Osteocyte (in vitro differentiated cells): ENCODE measurements at places on chromosomes 5 and 9. TPM values are rescaled to one million over a fixed set of nuclear protein-coding genes. Genes with fewer than 3 reads are reported as not detected.

GRCh38 chr5:78760366-78760765, 111.8 kb upstream of the LHFPL2 start:
- H3K4me1 ChIP-seq: peaks cover 33% of the 10 kb centered on the region
- H3K27ac ChIP-seq: no peak overlapping the region
- H3K36me3 ChIP-seq: no peaks in the 10 kb centered on the region
- H3K27me3 ChIP-seq: peaks cover 3% of the 10 kb centered on the region
- peak; percentile 15 for DNase-seq

GRCh38 chr5:40879163-40879942, 29.9 kb upstream of the C7 start:
- H3K4me1 ChIP-seq: no peaks in the 10 kb centered on the region
- H3K27me3 ChIP-seq: peaks cover 32% of the 10 kb centered on the region
- DNase-seq: no peak
- no peak overlapping the region for H3K4me3 ChIP-seq
- no peak overlapping the region for H3K27ac ChIP-seq

- no peak overlapping the region for H3K4me3 ChIP-seq
- no peak for DNase-seq
- H3K36me3 ChIP-seq: peaks cover 10% of the 10 kb centered on the region
- no peaks in the 10 kb centered on the region for H3K4me1 ChIP-seq
- H3K27ac ChIP-seq: no peak overlapping the region
Observed at GRCh38 chr9:85662573-85662972, 79.2 kb downstream of the AGTPBP1 start.

Gene PCDHGA5
- 0.13 and 0.16 TPM in 2 replicates for total RNA-seq

- H3K27me3 ChIP-seq: no peaks in the 10 kb centered on the region
- H3K27ac ChIP-seq: no peak overlapping the region
- DNase-seq: no peak
Observed at GRCh38 chr5:130541617-130542221, 623.3 kb downstream of the HINT1 start.

DNA sequence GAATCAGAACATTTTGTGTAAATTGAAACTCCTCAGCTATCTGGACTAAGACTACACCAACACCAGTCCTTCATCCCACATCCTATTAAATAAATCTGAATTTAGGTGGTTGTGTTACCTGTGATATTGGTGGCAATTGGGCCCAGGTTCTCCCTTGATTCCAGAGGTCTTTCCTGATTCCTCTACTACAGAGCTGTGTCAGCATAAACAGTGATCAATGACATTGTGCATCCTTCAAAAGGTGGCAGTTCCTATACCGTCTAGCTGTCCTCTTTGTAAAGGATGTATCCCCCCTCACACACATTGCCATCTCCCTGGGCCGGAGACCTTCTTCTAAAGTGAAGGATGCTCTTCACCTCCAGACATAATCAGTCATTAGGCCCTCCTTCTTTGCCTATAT, 239.2 kb downstream of the FAM114A2 start:
- no peaks in the 10 kb centered on the region for H3K27me3 ChIP-seq
- no peak overlapping the region for H3K27ac ChIP-seq
- peaks cover 23% of the 10 kb centered on the region for H3K36me3 ChIP-seq
- no peak for DNase-seq

Gene PCDHB5
- total RNA-seq: 6.4 and 7.5 TPM in 2 replicates

Gene GNG10
- 33.2 and 36.4 TPM in 2 replicates for total RNA-seq

DNA sequence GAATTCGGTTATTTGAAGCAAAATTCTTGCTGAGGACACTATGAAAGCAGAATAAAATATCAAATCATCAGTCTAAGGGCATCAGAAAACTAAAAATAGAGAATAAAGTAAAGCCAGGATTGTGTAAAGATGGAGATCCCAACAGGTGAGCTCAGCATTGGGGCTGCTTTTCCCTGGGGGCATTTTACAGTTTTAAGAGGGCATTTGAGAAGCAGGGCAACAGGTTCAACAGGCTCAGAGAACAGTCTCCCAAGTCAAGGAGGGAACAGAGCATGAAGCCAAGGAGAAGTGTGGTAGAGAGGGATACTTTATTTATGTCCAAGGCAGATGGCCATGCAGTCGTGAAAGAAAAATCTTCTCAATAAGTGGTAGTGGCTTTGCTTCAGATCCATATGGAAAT, 145.4 kb downstream of the SYK start:
- DNase-seq: no peak
- H3K27ac ChIP-seq: no peak overlapping the region
- H3K36me3 ChIP-seq: no peaks in the 10 kb centered on the region
- no peaks in the 10 kb centered on the region for H3K27me3 ChIP-seq

- H3K4me1 ChIP-seq: peaks cover 17% of the 10 kb centered on the region
- H3K27ac ChIP-seq: no peak overlapping the region
- H3K36me3 ChIP-seq: no peaks in the 10 kb centered on the region
- H3K27me3 ChIP-seq: peaks cover 7% of the 10 kb centered on the region
- no peak for DNase-seq
- H3K4me3 ChIP-seq: no peak overlapping the region
Observed at GRCh38 chr5:110909950-110910349, 161.6 kb upstream of the TSLP start.

DNA sequence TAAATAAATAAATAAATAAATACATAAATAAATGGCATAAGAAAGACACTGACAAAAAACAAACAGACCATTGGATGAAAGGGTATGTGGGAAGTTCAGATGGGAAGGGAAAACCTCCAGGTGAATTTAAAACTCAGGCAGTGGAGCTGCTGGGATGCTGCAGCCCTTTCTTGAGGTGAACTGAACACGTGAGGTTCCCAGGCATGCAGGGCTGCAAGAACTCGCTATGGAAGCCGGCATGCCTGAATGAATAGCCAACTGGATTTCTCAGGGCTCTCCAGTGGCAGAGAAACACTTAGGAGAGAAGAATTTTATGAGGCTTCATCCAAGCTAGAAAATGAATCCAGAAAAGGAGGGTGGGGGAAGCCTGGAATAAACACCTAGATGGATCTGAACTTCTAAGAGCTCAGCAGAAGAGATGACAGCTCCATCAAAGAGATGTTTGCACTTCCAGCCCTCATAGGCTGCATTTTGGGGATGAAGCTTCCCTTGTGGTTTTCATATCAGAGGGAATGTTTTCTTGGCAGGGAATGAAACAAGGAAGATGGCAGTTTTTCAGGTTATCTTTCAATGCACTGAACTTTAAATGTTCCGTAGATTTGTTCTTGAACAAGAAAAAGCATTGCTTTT, 224.2 kb upstream of the DAP start:
- H3K4me3 ChIP-seq: no peak overlapping the region
- peaks cover 27% of the 10 kb centered on the region for H3K27me3 ChIP-seq
- H3K4me1 ChIP-seq: peaks cover 2% of the 10 kb centered on the region
- no peak for DNase-seq
- no peaks in the 10 kb centered on the region for H3K36me3 ChIP-seq

- no peaks in the 10 kb centered on the region for H3K36me3 ChIP-seq
- H3K4me1 ChIP-seq: no peaks in the 10 kb centered on the region
- DNase-seq: peak; percentile 59
- H3K4me3 ChIP-seq: no peak overlapping the region
- no peak overlapping the region for H3K27ac ChIP-seq
Observed at GRCh38 chr5:585962-586628, 26.0 kb upstream of the CEP72 start.

DNA sequence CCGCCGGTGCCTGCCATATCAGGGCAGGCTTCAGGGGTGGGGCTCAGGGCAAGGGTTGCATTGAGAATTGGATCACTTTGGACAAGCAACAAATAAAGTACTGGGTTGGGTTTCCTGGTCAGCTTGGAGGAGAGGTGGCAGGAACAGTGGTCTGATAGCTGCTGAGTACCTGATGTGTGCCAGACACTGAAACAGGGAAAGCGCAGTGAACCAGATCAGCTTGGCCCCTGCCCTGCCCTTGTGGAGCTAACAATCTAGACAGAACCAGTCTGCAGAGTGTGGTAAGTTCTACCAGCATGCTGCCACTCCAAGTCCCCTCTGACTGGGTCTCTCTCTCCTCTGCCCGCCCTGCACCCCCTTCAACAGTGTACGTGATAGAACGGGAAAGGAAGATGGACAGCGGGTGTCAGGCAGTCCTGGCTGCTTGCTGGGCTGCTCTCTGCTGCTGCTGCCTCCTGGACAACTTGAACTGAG, 53.4 kb downstream of the CYSTM1 start:
- no peak overlapping the region for H3K4me3 ChIP-seq
- no peak overlapping the region for H3K27ac ChIP-seq
- H3K27me3 ChIP-seq: no peaks in the 10 kb centered on the region
- peaks cover 2% of the 10 kb centered on the region for H3K36me3 ChIP-seq

DNA sequence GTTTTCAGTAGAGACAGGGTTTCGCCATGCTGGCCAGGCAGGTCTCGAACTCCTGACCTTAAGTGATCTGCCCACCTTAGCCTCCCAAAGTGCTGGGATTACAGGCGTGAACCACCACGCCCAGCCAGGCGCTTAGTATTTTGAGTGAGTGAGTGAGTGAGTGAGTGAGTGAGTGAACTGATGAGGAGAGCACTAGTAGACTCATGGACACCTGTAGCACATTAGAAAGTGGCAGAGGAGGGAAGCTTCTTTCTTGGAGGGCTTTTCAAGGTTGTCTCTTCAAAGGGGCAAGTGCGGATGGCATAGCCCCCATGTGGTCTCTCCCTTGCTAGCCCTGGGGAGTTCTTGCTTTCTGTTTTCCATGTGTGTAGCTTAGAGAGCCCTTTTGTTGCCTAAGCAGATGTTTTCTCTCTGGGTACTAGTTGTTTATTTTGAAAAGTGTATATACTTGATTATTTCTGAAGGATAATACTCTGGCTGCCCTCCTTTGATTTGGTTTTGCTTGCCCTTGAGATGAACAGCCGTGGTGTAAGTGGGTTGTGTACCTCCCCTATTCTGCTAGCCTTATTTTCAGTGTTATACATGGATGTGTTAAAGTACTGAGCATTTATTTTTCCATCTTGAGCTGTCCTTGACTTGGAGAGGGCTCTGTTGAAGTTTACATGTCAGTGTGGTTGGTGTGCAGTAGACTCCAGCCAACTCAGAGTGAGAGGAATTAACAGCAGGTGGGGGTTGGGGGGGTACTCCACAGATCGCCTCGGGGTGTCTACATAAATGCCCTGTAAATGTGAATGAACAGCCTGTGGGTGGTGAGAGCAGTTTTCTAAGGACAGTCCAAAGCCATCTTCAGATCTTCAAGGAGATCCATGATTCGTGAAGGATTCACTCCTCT, 35.5 kb downstream of the PRRC2B start:
- H3K4me3 ChIP-seq: no peak overlapping the region
- peak overlapping the region; percentile 61 for H3K27ac ChIP-seq
- no peaks in the 10 kb centered on the region for H3K27me3 ChIP-seq
- H3K36me3 ChIP-seq: peaks cover 12% of the 10 kb centered on the region
- H3K4me1 ChIP-seq: peaks cover 38% of the 10 kb centered on the region
- DNase-seq: no peak

DNA sequence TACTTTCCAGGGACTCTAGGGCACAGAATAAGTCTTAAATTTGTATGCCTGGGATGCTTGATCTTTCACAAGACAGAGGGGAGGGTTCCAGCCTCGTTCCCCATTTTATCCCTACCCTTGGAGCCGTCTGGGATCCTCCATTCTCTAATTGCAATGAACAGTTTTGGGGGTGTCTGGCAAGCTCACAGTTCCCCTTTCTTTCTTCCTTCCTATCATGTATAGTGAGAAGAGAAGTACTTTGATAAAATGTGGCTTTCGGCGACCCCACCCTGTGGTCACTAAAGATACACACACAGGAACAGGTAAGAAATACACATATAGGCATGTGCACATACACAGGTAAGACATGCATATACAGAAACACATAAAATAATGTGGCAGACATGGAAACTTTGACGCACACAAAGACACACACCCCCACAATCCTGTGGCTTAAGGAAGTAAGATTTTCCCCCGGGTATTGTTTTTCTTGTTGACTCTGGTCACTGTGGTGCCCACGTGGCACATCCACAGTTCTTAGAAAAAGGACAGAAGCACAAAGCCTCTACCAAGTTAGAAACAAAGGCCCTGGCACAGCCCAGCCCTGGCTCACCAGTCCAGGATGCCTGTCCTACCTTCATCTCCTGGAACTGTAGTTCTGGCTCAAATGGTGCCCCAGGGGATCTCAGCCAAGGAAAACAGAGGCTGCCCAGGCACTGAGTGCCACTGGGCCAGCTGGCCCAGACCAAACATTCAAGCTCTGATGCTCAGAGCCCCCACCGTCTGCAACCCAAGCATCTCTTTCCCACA, 6.3 kb upstream of the SMU1 start:
- H3K36me3 ChIP-seq: peaks cover 3% of the 10 kb centered on the region
- H3K4me1 ChIP-seq: peaks cover 10% of the 10 kb centered on the region
- H3K27ac ChIP-seq: no peak overlapping the region
- no peak for DNase-seq
- H3K27me3 ChIP-seq: peaks cover 14% of the 10 kb centered on the region
- no peak overlapping the region for H3K4me3 ChIP-seq

GRCh38 chr5:177085985-177086653, 596 bp upstream of the FGFR4 start:
- H3K36me3 ChIP-seq: no peaks in the 10 kb centered on the region
- DNase-seq: no peak
- no peak overlapping the region for H3K27ac ChIP-seq
- H3K4me1 ChIP-seq: peaks cover 17% of the 10 kb centered on the region

- no peaks in the 10 kb centered on the region for H3K4me1 ChIP-seq
- H3K27ac ChIP-seq: no peak overlapping the region
- DNase-seq: no peak
- no peaks in the 10 kb centered on the region for H3K27me3 ChIP-seq
- H3K4me3 ChIP-seq: no peak overlapping the region
- H3K36me3 ChIP-seq: peaks cover 11% of the 10 kb centered on the region
Observed at GRCh38 chr9:92707530-92707929, 37.6 kb upstream of the IPPK start.

Gene IFNK
- total RNA-seq: not detected in 2 replicates

Gene MYORG
- 1.3 and 2.5 TPM in 2 replicates for total RNA-seq

GRCh38 chr5:116861666-116862065, 287.0 kb upstream of the SEMA6A start:
- no peak for DNase-seq
- no peak overlapping the region for H3K27ac ChIP-seq
- H3K36me3 ChIP-seq: no peaks in the 10 kb centered on the region
- H3K4me1 ChIP-seq: no peaks in the 10 kb centered on the region

Gene CCNI2
- not detected in 2 replicates for total RNA-seq

Gene SLC2A8
- 18.2 and 18.7 TPM in 2 replicates for total RNA-seq

Gene PCDHGB5
- 0.97 and 1.3 TPM in 2 replicates for total RNA-seq

Gene FRRS1L
- 5.1 and 6.7 TPM in 2 replicates for total RNA-seq

- H3K27ac ChIP-seq: no peak overlapping the region
- peaks cover 7% of the 10 kb centered on the region for H3K36me3 ChIP-seq
- peaks cover 7% of the 10 kb centered on the region for H3K4me1 ChIP-seq
- no peak for DNase-seq
- no peaks in the 10 kb centered on the region for H3K27me3 ChIP-seq
Observed at GRCh38 chr5:147956842-147957223, 50.5 kb upstream of the C5orf46 start.
